ENCODE measurements at places on chromosomes 5 and 9.

DNA sequence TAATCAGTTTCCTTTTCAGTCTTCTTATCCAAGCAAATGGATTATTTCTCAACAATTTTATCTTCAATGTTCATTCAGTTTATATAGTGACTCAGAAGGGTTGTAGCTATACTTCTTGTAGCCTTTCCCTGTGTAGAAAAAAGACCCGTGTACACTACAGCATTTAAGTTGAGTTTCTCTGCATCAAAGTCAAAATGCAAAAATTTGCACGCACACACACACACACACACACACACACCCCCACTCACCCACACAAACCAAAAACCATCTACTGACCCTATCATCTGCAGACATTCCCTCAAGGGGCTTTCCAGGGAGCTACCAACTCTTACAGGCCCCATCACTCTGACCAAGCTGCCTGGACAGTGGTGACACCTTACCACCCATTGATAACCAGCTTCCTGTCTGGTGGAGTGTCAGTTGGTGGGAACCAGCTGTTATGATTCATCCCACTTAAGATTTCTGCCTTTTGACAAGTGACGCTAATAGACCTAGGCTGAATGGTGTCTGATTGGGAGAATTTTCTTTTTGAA is 12.2 kb upstream of the ELL2 start:
- DNase-seq, result no peak

DNA sequence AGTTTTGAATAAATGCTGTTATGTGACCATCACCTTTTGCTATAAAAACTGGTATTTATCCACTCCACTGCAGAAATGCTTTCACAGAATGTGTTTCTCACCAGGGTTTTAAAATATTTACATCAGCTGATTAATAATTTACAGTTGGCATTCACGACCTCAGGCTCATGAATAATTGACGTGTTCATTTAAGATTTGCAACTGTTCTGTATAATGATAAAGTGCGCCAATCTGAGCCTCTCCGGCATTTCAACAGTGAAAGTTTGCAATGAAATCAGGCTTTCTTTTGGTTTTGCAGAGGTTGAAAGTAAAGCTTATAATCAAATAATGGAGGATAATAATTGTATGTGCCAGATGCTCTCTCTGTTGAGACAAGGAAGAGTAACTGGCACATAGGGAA is 434.9 kb downstream of the ICE1 start:
- DNase-seq, result no peak

- peak; percentile 11 for DNase-seq
Observed at GRCh38 chr9:2859776-2860379, 16.0 kb upstream of the PUM3 start.

DNA sequence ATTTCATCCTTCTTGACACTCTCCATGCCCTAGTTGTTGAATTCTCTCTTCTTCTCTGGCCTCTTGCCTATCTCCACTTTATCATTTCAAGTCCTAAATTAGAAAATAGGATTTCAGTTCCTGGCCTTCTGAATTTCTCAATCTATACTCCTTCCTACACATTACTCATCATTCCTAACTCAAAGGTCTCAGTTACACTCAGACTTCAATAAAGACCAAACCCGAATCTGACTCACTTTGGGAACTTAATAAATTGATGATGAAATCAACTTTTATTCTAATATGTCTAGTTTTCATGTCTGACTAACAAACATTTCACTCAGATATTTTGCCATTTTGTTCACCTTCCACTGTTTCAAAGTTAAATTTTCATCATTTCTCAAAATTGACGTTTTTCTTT is 113.6 kb upstream of the TSLP start:
- DNase-seq, result no peak

- no peak for DNase-seq
Observed at GRCh38 chr5:158553962-158554336, 545.8 kb downstream of the EBF1 start.

DNA sequence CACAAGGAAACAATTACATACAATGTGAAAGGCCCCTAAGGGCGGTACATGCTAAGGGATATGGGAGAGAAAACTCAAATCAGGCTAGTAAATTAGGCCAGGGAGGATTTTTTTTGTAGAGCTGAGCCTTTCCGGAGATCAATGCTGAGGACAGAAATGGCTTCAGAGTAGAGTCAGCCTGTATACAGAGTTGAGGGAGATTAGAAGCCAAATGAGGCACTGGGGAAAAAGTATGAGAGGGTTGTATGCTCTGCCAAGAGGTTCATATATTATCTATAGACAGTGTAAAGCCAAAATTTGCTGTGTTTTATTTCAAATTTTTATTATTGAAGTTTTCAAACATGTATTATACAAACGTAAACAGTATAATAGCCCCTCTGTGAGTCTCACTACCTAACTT is 103.1 kb downstream of the BNC2 start:
- DNase-seq, result no peak

DNA sequence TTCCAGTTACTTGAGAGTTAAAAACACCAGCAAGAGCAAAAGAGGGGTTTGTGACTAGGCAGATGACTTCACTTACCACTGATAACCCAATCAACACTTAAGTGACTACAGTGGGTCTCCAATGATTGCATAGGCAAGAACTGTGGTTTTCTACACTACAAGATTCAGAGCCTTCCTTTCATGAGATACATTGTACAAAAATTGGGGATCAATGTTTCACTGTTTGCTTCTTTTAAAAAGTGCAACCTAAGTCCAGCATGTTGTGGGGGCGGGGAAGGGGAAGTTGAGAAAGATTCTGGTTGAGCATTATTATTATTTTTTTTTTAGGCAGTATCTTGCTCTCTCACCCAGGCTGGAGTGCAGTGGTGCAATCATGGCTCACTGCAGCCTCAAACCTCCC is 3.6 kb downstream of the IQGAP2 start:
- DNase-seq, result no peak

DNA sequence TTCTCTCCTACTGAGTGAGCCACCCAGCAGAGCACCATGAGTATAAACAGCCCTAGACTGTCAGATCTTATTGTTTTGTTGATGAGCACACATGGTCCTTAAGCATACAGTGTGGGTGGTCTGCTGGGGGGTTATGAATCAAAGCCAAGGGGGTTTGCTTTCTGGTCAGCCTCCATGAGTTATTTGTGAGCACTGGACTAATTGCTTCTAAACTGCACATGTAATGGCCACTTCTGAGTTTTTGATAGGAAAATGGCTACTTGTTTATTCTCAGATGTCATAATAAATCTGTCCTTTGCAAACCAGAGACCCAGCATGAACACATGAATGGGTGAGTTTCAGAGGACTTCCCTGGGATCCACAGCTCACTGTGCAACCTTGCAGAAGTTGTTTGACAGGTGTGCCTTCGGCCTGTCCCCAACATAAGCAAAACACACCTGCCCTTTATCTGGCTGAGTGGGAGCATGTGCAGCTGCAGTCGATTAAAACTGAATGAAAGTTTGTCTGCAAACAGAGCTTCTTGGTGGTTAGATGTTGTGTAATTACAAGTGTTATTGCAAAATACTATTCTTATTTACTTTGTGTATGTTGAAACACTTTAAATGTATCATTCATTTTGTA is 35.9 kb downstream of the MAMDC2 start:
- no peak for DNase-seq

GRCh38 chr9:122232796-122233306 is 4.1 kb upstream of the LHX6 start:
- no peak for DNase-seq

- DNase-seq, result no peak
Observed at GRCh38 chr9:33684831-33685230, 110.5 kb upstream of the PRSS3 start.

- DNase-seq, result no peak
Observed at GRCh38 chr9:75418518-75418917, 330.2 kb downstream of the OSTF1 start.

DNA sequence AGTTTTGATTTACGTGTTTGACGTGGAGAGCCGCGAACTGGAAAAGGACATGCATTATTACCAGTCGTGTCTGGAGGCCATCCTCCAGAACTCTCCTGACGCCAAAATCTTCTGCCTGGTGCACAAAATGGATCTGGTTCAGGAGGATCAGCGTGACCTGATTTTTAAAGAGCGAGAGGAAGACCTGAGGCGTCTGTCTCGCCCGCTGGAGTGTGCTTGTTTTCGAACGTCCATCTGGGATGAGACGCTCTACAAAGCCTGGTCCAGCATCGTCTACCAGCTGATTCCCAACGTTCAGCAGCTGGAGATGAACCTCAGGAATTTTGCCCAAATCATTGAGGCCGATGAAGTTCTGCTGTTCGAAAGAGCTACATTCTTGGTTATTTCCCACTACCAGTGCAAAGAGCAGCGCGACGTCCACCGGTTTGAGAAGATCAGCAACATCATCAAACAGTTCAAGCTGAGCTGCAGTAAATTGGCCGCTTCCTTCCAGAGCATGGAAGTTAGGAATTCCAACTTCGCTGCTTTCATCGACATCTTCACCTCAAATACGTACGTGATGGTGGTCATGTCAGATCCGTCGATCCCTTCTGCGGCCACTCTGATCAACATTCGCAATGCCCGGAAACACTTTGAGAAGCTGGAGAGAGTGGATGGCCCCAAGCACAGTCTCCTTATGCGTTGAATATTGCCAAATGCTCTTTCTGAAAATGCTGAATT is 850 bp downstream of the RRAGA start:
- DNase-seq, result no peak

DNA sequence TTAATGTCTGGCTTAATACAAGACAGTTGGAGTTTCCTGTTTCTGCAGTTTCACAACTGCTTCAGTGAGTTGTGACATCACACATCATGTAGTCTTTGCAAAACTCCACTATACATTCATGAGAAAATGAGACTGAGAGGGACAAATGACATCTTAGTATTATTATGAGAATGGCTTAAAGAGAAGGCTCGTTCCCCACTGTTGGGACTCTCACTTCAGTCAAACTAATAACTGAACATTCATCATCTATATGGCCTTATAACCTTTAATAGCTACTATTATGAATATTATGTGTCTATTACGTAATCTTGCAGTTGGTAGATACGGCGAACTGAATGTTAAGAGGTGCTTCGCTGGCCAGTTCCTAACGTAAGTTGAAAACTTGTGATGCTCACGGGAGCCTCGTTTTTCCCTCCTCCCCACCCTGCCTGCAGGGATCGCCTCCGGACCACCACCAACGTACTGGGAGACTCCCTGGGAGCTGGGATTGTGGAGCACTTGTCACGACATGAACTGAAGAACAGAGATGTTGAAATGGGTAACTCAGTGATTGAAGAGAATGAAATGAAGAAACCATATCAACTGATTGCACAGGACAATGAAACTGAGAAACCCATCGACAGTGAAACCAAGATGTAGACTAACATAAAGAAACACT is 79.4 kb downstream of the SLC1A3 start:
- DNase-seq, result no peak

GRCh38 chr5:41878173-41878572 is 7.9 kb upstream of the OXCT1 start:
- no peak for DNase-seq

- no peak for DNase-seq
Observed at GRCh38 chr5:85684351-85684750, 933.4 kb upstream of the COX7C start.

DNA sequence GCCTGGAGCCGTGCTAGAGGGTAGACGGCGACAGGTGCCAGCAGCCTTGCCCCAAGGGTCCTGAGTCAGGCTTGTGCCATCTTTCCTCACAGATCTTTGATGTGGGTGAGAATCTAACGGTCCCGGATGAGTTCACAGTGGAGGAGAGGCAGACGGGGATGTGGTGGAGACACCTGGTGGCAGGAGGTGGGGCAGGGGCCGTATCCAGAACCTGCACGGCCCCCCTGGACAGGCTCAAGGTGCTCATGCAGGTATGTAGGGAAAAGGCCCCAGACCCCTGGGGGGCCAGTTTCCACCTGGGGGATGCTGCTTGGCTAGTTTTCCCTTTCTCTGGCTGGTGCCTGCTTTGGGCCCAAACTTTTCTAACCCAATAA is 24.0 kb downstream of the PTGES2 start:
- DNase-seq, result no peak

DNA sequence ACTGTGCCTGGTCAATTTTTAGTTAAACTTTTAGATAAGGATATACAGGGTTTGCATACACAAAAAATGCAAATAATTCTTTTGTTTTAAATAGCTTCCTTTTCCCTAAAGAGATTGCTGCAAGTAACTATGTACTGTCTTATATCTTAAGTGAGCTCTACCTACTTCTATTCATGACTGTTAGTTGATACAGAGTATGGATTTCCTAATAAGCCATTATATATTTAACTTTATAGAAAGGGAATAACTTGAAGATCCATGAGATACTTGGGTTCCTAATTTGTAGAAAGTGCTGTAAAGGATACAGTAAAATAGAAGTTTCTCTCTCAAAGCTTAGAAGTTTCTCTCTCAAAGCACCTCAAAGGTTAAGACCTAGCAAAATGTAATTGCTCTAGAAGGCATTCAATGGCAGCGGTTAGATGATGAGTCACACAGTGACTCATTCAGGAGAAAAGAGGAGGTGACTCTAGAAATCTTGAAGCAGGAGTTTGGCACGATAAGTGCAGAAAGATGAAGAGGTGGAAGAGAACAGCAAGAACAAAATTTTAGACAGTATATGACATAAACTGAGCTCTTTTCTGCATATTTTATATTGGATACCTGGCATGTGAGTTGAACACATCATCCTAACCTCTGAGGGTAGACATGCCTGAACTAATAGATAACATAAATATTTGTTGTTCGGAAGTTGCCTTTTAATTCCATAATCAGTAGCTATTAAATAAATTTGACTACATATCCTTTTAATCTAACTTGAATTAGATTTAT is 5.5 kb upstream of the DNAJC21 start:
- no peak for DNase-seq

- no peak for DNase-seq
Observed at GRCh38 chr9:13244181-13244580, 35.3 kb downstream of the MPDZ start.

All from activated CD8-positive, alpha-beta memory T cell treated with anti-CD3 and anti-CD28 coated beads for 1 hour (primary cell).